DMS79 (cell line): ENCODE measurements at places on chromosomes 2 and 18.

GRCh38 chr2:36192983-36193382 lies 162.6 kb upstream of the CRIM1 start:
- DNase-seq: no peak

DNA sequence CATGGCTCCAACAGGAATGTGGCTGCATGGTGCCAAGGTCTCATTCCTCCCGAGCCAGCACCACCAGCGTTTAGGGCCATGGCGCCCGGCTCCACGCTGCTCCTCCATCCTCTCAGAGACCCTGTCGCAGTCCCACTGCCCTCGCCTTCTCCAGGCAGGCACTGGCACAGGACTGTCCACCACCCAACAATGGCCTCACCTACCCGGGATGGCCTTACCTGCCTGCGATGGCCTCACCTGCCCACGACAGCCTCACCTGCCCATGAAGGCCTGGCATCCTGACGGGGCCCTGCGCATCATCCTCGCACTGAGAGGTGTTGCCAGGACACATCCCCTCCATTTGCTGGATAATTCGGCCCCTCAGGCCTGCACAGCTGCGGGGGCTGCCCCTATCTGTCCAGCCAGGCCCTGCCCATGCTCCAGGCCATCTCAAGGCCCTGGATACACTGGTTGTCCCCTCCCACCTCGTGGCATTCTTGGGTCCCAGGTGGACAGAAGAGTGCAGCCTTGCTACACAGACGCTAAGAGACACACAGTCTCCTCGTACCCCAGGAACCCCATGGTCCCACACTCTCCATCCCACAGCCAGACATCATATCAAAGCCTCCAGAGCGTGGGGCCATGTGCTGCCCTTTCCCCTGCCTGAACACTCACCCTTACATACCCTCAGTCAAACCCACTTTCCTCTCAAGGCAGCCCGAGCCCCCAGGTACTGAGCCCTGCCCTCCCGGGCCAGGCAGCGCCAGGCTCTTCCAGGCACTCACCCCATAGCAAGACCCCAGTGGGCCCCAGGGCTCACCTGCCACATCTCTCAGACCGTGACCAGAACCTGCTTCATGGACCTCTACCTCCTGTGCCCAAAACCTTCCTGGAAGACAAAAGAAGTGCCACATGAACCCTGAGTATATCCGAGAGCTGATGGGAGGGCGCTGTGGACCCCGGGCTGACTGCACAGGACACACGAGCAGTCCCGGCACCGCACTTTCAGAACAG lies 268.6 kb downstream of the EIPR1 start:
- no peak for DNase-seq

DNA sequence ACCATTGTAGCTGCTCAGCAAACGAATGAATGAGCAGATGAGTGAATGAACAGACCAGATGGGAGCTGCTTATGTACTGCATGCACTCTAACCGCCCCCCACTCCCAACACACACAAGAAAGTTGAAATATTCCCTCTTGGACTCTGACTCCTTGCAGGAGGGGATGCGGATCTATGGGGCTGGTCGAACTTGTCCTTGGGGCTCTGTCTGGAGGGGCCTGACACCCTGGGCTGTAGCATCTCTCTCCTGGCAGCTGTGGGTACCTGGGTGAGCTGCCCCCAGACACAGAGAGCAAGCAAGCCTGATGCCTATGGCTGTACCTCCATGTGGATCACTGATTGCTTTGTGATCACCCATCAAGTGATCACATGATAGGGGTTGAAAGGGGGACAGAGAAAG lies 192.4 kb upstream of the SMAD2 start:
- no peak for DNase-seq

- no peak for DNase-seq
These were observed 154.5 kb upstream of the RBMS1 start for GRCh38 chr2:160647967-160648685.

- no peak for DNase-seq
These were observed 56.3 kb upstream of the GPC1 start for GRCh38 chr2:240379089-240379636.

DNA sequence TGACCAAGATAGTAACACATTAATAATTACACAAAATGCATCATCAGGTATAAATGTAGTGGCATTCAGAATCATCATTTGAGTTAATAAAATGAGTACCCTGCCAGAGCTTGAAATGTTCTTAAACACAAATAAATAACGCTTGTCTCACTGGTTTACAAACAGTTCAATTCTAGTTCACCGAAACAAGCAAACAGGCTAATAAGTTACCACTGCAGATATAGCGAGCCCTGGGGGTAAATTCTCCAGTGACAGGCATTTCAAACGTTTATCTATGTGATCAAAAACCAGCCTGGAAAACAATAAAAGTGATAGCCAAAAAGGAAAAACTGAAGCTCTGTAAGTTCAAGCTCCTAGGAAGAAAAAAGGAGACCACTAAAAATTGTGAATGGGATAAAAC lies 152.6 kb downstream of the THADA start:
- no peak for DNase-seq

- no peak for DNase-seq
These were observed 5.5 kb downstream of the ARL6IP6 start for GRCh38 chr2:152723918-152724317.

- no peak for DNase-seq
These were observed 50.4 kb downstream of the SPATS2L start for GRCh38 chr2:200356857-200357384.

DNA sequence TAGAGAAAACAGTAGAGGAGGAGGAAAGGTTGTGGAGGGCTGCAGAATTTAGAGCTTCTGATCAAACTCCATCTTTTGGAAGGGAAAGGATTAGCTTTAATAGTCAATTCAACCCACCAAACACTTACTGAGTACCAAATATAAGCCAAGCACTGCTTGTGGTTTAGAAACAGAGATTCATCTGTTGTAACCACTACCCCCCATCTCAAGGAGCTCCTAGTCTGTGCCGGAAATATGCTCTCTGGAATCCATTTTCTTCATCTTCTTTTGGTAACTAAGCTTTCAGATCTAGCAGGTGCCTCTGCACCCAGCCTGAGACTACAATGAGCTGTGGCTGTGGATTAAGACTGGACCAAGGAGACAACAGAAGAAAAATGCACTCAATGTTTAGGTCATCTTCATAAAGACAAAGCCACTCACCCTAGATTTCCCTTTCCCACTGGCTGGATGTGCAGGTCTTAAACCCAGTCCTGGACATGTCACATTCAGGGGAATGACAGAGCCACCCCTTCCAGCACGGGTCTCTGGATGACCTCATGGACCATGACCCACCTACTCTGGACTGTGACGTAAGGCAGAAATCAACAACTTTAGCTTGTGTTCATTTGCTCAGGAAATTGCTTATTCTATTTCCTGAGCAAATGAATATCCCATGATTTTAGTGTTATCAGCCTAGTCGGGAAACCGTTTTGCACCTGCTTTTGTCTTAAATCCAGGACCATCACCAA lies 52.9 kb downstream of the EPB41L3 start:
- DNase-seq: no peak

DNA sequence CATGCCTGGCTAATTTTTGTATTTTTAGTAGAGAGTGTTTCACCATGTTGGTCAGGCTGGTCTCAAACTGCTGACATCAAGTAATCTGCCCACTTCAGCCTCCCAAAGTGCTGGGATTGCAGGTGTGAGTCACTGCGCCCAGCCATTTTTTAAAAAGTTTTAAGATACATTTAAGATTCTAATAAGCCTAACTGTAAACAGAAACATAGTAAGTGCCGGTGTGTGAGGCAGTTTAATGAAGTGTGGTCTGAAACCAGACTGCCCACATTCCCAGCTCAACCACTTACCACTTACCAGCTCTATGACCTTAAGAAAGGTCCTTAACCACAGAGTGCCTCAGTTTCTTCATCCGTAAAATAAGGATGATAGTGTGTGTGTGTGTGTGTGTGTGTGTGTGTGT lies 42.4 kb downstream of the TMEM237 start:
- DNase-seq: no peak

DNA sequence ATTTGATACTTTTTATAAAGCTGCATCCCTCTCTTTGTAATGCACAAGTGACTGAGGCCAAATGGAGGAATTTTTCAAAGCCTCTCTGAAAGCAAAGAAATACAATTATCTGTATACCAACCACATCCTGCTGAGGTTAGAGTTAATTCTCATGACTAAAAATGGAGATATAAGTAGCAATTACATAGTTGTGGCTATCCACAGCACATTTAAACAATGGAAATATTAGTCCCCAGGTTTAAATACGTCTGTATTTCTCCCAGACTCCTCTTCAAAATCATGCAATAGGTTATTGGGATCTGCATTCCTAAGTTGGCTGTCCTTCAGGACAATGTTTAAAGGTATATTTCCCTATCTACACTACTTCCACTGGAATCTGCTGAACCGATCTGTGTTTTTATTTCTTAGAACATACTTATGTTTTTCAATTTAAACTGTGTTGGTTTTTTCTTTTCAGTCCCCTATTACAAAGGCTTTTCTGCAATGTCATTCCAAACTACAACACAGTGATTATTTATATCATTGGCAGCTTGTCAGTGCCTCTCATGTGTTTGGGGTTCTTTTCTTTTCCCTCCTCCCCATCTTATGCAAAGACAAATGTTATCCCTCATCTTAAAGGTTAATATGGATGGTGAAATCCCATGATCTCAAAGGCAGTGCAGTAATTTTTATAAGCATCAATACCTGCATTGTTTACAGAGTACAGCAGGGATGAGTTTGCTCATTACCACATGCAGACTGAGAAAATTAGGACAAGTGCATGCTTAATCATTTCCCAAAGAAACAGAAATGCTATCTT lies 134.8 kb upstream of the FSHR start:
- DNase-seq: no peak

DNA sequence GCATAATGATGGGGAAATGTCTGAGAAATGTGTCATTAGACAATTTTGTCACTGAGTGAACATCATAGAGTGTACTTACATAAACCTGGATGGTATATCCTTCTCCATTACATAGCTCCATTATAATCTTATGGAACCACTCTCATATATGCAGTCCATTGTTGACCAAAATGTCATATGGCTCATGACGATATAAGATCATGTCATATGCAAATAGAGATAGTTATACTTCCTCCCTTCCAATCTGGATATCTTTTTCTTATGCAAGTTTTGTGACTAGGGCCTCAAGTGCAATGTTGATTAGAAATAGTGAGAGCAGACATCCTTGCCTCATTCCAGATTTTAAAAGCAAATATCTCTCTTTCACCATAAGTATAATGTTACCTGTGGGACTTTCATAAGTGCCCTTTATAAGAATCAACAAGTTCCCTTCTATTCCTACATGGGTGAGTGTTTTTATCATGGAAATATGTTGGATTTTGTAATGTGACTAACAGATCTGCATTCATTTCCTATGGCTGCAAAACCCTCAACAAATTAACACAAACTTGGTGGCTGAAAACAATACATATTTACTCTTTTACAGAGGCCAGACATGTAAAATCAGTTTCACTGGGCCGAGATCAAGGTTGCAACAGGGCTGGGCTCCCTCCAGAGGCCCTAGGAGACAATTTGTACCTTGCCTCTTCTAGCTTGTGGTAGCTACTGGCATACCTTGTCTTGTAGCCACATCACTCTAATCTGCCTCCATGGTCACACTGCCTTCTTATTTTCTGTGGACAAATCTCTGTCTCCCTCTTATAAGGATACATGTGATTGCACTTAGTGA lies 21.6 kb upstream of the SULT1C4 start:
- DNase-seq: no peak

- no peak for DNase-seq
These were observed 282.4 kb upstream of the CYRIA start for GRCh38 chr2:16948053-16948452.

DNA sequence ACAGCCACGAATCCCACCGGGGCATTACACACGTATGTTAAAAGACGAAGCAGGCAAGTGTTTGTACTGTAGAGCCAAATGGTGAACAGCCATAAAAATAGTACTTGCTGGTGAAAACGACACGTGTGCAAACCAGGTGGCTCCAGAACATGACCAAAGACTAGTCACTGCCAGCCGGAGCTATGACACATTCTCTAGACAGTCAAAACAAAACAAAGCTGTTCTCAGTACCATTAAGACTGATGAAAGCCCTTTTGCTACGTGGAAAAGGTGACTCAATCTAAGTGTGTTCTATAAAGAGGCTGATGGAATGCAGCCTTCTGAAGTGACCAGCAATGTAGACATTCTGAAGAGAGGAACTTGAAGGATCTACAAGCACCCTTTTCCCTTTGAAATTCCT lies 367.7 kb upstream of the NETO1 start:
- DNase-seq: no peak

DNA sequence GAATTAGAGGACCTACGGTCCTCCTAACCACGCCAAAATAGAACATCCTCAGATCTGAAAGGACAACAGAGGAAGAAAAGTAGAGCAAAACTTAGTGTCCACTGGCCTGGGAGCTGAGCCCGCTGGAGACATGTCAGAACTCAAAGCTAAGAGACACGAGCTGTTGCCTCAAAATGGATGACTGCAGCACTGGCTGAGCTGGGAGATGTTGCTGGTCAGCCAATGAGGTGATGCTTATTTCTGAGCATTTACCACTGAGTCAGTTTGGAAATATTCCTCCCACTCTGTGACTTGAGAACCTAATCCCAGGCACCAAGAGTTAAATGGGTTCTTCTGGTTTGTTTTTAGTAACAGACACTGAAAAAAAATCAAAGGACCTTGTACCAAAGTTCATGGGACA lies 32.6 kb downstream of the FBXO15 start:
- no peak for DNase-seq

DNA sequence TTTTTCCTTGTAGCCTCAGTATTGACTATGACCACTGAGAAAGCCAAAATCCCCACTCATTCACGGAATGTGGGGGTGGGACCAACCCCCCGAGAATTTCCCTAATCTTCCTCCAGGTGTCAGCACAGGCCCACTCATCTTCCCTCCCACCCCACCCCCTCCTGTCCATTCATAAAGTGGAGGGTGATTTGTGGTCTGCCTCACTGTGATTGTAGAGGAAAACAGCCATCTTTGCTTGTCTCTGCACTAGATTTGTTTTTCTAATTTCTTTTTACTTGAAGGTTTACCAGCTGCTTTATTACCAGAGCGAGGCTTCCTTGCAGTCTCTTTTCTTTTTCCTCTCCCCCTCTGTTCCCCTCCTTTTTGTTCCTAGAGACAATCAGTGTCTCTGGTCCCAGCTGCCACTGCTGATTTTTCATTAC lies 171.8 kb downstream of the ICOS start:
- DNase-seq: no peak

DNA sequence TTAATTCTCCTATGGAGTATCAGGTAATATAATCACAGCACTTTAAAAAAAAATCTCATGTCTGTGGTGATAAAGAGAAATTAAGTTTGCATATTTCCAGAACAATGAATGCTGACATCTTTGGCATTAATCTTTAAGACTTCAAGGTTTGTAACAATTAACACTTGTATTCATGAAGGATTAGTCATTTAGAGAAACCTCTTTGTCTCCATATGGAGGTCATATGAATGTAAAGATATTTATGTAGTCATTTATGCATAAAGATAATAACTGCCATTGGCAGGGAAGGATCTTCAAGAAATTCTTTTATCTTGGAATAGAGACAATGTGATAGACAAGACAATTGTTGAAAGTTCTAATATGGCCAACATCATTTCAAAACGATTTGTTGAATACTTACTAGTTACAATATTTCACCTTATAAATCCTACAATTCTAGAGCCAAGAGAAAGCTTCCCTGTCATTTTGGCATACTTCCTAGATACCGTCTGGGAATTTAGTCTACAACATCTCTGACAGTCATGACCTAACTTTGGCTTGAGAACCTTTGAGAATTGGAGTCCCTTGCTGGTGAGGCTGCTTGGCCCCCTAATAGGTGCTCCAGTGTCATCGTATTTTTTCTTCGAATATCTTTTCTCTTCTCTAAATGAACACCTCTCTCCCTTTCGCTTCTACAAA lies 33.6 kb downstream of the RASGRP3 start:
- DNase-seq: no peak
